ENCODE measurements at places on chromosomes 1 and 21. TPM values are rescaled to one million over a fixed set of nuclear protein-coding genes. Genes with fewer than 3 reads are reported as not detected.

DNA sequence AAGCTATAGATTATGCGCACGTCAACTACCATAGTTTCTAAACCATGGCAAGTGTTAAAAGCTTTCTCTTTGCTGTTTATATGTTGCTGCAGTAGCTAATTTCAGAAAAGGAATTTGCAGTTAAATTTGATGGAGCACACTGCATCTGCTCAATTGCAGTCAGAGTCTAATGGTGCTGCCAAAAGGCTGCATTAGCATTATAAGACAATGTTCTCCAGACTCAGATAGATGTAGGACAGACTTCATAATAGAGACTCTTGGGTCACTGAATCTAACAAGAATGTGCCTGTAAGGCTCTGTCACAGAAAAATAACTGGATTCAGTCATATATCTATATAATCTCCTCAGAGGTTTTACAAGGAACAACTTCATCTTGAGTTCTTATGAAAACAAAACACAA lies 198.3 kb downstream of the OLFM3 start:
- no peaks in the 10 kb centered on the region for H3K4me1 ChIP-seq
- no peaks in the 10 kb centered on the region for H3K36me3 ChIP-seq
- H3K27ac ChIP-seq: no peak overlapping the region
- DNase-seq: no peak
- no peak overlapping the region for H3K4me3 ChIP-seq

DNA sequence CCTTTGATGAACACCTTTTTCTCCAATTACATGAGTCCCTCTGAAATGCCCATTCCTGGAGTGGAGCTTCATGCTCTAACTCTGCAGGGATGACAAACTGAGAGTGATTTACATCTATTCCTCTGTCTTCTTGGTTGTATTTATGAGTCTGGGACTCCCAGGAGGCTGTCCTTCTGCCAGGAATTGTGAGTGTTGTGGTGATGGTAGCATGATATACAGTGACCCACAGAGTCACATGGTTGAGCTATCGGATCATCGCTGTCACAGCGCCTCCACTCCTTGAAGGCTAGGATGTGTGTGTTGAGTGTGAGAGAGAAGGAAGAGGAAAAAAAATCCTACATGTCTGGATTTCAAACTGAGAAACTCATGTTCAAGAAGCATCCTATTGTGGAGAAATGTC lies 163.4 kb upstream of the CACNA1E start:
- H3K4me1 ChIP-seq: peaks cover 12% of the 10 kb centered on the region
- peaks cover 22% of the 10 kb centered on the region for H3K27me3 ChIP-seq
- DNase-seq: no peak
- H3K4me3 ChIP-seq: no peak overlapping the region

DNA sequence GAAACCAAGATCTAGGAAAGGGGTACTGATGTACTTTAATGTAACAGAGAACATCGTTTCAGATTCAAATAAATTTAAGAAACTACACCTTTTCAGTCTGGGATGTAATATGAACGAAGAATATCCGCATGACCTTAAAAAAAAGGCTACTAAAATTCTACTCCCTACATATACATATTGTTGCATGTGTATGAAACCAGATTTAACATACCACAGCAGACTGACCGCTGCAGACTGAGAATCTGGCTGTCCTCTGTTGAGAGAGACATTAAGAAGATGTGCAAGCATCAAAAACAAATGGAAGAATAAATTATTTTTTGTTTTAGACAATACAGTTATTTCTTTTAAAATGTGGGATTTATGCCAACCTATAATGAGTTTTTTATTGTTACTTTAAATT lies 166.6 kb downstream of the LMX1A start:
- DNase-seq: no peak
- H3K36me3 ChIP-seq: no peaks in the 10 kb centered on the region
- no peak overlapping the region for H3K4me3 ChIP-seq
- H3K27ac ChIP-seq: no peak overlapping the region
- H3K27me3 ChIP-seq: no peaks in the 10 kb centered on the region

- H3K4me1 ChIP-seq: no peaks in the 10 kb centered on the region
- H3K4me3 ChIP-seq: no peak overlapping the region
- H3K27ac ChIP-seq: no peak overlapping the region
These were observed 138.4 kb downstream of the SYT2 start for GRCh38 chr1:202571719-202572339.

- no peaks in the 10 kb centered on the region for H3K27me3 ChIP-seq
- H3K36me3 ChIP-seq: no peaks in the 10 kb centered on the region
- no peak overlapping the region for H3K27ac ChIP-seq
- no peak overlapping the region for H3K4me3 ChIP-seq
These were observed 314.6 kb upstream of the PLD5 start for GRCh38 chr1:242839101-242839500.

DNA sequence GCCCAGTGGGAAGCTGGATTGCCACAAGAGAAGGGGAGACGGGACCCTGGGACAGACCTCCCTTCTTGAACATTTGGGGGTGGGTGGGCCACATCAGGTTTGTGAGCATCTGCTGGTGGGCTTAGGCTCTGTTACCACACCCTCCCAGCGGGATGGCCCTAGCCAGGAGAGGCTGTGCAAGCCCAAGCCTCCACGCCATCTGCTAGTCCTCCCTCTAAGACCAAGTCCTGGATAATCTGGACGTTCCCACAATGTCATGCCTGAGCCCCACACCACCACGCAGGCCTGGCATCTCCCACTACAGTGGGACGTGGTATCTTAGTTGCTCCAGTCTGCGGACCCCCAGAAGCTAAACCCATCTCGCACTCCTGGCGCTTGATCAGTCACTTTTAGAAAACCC lies 3.7 kb upstream of the IBA57 start:
- no peak overlapping the region for H3K4me3 ChIP-seq
- H3K4me1 ChIP-seq: peaks cover 31% of the 10 kb centered on the region
- no peak overlapping the region for H3K27ac ChIP-seq
- H3K36me3 ChIP-seq: no peaks in the 10 kb centered on the region

The MIXL1 gene
- total RNA-seq: not detected

The S100B gene
- not detected for total RNA-seq

The MROH9 gene
- total RNA-seq: not detected

DNA sequence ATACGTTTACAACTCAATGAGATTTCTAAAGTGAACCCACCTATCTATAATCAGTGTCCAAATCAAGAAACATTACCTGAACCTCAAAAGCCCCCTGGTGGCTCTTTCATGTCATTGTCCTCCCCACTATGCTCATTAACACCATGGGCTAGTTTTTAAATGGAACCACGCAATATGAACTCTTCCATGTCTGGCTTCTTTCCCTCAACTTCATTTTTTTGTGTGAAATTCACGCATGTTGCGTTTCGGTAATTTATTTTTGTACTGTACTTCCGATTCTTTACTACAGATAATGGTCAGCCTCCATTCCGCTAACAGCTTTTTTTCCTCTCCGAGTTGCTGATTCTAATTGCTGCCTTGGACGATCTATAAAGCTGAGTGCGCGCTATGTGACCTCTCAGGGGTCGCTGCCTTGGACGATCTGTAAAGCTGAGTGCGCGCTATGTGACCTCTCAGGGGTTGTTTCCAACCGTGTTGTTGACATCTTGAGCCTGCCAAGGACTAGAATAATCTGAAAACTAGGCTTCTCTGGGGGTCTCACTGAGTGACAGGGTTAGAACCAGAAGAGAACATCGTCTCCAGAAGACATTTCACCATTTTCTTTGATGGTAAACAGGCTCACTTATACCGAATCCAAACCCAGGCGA lies 1.1 kb upstream of the CACYBP start:
- DNase-seq: peak; percentile 66
- no peaks in the 10 kb centered on the region for H3K36me3 ChIP-seq
- H3K4me1 ChIP-seq: peaks cover 45% of the 10 kb centered on the region
- H3K4me3 ChIP-seq: peak overlapping the region; percentile 42

DNA sequence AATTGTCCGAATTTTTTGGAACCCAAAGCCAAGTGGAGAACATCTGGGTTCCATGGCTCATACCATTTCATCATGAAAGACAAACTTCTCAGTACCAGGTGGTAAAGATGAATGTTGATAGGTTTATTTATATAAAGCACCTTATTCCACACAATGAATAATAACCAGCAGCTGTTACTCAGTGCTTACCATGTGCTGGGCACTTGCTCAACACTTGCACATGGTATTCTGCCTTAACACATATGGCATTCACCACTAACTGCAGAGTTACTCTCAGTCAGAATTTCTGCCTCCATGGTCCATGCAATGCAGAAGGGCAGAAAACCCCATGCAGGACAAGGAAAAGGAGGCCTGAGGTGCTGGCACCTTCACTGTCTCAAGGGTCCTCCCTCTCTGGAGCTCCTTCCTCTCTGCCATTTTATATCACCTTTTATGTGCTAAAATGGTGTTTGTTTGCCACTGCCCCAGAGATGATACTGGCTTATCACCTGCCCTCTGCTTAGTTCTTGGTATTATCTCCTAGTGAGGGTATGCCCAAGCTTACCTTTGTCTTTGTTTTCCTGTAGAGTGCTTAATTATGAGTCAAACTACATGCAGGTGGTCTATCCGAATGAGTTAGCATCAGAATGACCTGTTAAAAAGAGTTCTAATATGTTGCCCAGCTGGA lies 76.7 kb upstream of the ZNF326 start:
- no peaks in the 10 kb centered on the region for H3K27me3 ChIP-seq
- no peak overlapping the region for H3K4me3 ChIP-seq
- no peak for DNase-seq
- no peaks in the 10 kb centered on the region for H3K4me1 ChIP-seq
- H3K36me3 ChIP-seq: no peaks in the 10 kb centered on the region

The FCGR3B gene
- not detected for total RNA-seq

DNA sequence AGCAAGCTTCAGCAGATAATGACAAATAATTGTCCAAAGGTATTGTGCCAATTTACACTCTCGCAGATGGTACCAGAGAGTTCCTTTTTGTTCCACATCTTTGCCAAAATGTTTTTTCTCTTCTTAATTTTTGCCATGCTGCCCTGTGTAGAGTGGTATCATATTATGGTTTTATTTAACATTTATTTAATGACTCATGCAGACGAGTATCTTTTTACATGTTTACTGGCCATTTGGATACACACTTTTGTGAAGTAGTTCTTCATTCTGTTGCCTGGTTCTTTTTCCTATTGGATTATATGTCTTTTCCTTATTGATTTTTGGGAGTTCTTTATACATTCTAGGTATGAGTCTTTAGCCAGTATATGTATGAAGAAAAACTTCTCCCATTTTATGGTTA lies 151.1 kb downstream of the PCNX2 start:
- no peak for DNase-seq
- H3K4me1 ChIP-seq: no peaks in the 10 kb centered on the region
- no peaks in the 10 kb centered on the region for H3K36me3 ChIP-seq
- H3K4me3 ChIP-seq: no peak overlapping the region

DNA sequence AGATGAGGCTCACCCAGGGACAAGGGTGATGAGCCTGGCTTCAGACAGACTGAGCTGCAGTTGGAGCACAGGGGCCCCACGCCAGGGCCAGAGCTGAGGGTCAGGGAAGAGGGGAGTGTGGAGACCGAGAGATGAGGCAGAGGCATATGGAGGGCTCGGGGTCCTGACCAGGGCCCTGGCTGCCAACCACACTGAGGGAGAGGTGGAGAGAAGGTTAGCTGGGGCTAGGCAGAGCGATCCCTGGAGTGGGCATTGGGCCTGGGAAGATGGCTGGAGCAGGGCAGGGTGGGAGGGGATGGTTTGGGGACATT lies 8.0 kb downstream of the PEAR1 start:
- no peak overlapping the region for H3K27ac ChIP-seq
- H3K27me3 ChIP-seq: no peaks in the 10 kb centered on the region
- no peak for DNase-seq
- H3K4me3 ChIP-seq: no peak overlapping the region
- no peaks in the 10 kb centered on the region for H3K36me3 ChIP-seq

The OR2T29 gene
- total RNA-seq: not detected

The CLDN14 gene
- not detected for total RNA-seq

The GADD45A gene
- 25.3 TPM for total RNA-seq

The CNIH3 gene
- total RNA-seq: 1.8 TPM
